ENCODE measurements at places on chromosomes 3 and 15.

GRCh38 chr15:48120745-48121144 is at the start of gene SLC24A5:
Gene SLC24A5, plus strand, starts transcription at chr15:48120990. Its CDS starts 55 bp downstream, at chr15:48121045.
- DNase-seq: no peak

DNA sequence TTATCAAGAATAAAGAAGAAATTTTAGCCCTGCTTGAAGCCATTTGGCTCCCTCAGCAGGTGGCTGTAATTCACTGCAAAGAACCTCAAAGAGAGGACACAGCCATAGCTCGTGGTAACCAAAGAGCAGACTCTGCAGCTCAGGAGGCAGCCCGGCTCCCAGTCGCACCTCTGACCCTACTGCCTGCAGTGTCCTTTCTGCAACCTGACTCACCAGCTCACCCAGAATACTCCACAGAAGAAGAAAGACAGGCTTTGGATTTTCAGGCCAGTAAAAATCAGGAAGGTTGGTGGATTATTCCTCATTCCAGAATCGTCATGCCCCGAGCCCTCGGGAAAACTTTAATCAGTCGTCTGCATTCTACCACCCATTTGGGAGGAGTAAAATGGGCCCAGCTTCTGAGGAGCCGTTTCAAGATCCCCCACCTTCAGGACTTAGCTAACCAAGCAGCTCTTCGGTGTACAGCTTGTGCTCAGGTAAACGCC is 38.6 kb downstream of the ZBTB11 start:
- DNase-seq: no peak

DNA sequence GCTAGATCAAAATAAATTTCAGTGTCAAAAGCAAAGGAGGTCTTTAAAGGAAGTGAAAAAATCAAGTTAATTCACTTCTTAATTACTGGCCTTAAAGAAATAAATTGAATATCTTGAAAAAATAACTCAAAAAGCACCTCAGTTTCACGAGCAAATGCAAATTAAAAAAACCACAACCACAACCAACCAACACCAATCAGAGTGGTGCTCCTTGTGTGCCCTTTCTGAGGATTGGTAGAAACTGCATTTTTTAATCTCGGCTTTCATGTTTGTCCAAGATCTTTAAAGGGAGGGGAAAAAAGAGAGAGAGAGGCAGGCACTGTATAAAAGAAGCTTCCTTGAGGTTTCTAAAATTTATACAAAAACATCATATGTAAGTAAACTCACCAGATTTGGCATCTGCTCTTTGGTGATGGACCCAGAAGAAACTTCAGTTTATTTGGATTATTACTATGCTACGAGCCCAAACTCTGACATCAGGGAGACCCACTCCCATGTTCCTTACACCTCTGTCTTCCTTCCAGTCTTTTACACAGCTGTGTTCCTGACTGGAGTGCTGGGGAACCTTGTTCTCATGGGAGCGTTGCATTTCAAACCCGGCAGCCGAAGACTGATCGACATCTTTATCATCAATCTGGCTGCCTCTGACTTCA is at the start of gene GPR15:
Gene GPR15, plus strand, starts transcription at position 357 of the 653 bp plus-strand sequence. Its CDS starts 56 bp downstream, at position 413.
- DNase-seq: no peak

DNA sequence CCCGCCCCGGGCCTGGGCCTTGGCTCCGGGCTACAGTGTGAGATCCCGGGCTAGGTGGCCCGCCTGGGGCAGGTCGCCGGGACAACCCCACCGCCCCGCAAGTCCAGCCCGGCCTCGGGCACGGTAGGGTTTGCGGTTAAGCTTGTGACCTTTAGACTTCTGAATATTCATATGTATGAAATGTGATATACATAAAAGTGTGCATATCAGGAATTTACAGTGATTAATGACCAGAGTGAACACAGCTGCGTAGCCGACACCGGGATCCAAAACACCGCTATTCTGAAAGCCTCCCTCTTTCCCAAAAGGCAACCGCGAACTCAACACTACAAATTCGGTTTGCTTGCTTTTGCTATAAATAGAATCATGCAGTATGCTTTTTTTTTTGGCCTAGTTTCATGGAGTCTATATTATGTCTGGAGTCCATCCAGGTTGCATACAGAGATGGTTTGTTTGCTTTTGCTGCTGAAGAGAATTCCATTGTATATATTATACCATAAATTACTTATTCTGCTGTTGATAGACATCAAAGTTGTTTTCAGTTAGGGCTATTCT is 636 bp upstream of the SNRPA1 start:
- no peak for DNase-seq

DNA sequence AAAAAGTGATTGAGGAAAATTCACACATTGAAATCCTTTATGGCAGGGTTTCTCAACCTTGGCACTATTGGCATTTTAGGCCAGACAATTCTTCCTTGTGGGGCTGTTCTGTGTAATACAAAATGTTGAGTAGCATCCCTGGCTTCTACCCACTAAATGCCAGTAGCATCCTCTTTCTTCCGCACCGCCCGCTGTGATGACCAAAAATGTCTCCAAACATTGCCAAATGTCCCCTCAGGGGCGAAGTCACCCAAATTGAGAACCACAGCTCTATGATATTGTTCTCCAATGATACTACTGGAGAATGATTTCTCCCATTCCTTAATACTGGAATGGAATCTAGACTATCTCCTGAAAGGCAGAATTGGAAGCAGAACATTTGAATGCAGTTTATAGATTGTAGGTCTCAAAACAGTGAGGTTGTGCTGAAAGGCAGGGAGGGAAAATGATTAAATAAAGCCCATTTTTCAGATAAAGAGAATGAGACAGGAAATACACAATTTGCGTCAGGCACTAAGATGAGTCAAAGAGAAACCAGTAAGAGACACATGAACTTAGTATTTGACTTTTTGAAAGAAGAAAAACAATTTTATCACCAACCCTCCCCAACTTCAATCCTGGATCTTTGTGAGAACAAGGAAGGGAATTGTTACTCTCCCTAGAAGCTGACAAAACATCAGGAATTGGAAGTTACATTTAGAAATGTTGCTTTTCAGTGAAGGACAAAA is 101.6 kb upstream of the TNIK start:
- no peak for DNase-seq

GRCh38 chr3:136171097-136171542 is 25.0 kb downstream of the MSL2 start:
- no peak for DNase-seq

- no peak for DNase-seq
Measured at GRCh38 chr3:193773266-193774220, 180.5 kb downstream of the OPA1 start.

DNA sequence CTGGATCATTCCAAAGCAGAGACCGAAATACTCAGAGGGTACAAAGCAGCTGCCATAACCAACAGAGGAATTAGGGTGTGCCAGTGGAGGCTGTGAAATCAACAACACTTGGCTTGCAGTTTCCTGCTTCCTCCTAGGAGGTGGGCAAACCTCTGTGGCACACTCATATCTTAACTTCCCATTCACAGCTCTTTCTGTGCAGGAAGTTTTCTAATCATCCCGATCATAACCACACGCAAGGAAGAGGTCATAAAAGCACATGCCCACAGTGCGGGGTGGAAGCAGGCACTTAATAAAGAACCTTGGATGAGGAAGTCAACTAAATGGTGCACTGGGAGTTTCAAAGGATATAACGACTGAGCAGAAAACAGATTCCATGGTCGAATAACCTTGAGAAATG is 5.1 kb downstream of the SCAMP2 start:
- DNase-seq: no peak

GRCh38 chr15:70273808-70274207 is 176.1 kb upstream of the TLE3 start:
- DNase-seq: no peak

- no peak for DNase-seq
Measured at GRCh38 chr3:45516829-45517228, 77.7 kb upstream of the LIMD1 start.

- peak; percentile 39 for DNase-seq
Measured at GRCh38 chr3:124688581-124689454, 41.4 kb upstream of the UMPS start.

GRCh38 chr3:31918179-31919150 is 62.6 kb downstream of the OSBPL10 start:
- no peak for DNase-seq

DNA sequence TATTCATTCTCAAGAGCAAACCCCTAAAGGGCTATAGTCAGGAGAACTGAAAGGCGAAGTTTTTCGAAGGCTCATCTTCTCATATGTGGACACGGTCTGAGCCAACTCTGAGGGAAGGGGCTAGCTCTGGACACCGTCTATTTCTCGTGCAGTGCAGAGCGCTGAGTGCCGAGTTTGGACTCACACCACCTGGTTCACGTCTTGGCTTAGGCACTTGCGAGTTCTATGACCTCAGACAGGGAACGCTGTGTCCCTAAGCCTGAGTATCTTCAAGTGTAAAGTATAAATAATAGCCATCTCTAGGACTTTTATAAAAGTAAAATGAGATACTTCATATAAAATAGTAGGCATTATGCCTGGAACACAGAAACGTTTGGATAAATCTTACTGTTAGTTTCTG is 223.7 kb downstream of the FMN1 start:
- no peak for DNase-seq

DNA sequence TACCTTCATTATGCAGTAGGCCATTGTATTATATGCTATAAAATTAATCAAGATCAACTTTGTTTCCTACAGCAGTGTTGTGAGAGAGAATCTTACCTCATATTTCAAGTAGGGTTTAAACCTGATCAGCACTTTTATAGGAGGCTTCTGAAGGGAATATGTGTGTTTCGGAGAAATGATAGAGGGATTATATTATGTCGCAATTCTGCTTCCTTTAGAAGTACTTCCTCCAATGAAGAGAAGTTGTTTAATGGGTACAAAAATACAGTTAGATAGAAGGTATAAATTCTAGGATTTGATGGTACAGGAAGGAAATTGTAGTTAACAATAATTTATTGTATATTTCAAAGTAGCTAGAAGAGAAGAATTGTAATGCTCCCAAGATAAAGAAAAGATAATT is 54.9 kb downstream of the NSUN3 start:
- DNase-seq: no peak

- no peak for DNase-seq
Measured at GRCh38 chr3:140164922-140165590, 230.1 kb downstream of the CLSTN2 start.

Data from activated CD4-positive, alpha-beta T cell treated with anti-CD3 and anti-CD28 coated beads for 1 hour (primary cell).